ENCODE measurements at places on chromosomes 5 and 9.

GRCh38 chr5:169567079-169567478, 16.5 kb upstream of the SPDL1 start:
- DNase-seq = no peak

DNA sequence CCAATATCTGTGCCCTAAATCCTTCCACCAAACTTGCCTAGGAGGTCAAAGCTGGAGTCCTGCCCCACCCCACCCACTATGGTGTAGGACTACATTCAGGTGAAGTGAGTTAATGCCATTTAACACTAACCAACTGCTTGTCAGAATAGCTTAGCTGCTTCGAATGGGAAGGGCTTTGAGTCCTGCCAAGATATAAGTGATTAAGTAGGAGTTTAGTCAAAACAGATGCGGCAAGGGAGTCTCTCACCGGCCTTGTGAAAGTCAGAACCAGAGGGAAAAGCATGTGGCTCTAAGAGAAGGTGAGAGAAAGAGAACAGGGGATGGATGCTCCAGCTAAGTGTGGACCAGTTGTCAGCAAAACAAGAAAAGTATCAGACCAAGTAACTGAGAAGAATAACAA, 132.6 kb downstream of the SPOCK1 start:
- DNase-seq = no peak

DNA sequence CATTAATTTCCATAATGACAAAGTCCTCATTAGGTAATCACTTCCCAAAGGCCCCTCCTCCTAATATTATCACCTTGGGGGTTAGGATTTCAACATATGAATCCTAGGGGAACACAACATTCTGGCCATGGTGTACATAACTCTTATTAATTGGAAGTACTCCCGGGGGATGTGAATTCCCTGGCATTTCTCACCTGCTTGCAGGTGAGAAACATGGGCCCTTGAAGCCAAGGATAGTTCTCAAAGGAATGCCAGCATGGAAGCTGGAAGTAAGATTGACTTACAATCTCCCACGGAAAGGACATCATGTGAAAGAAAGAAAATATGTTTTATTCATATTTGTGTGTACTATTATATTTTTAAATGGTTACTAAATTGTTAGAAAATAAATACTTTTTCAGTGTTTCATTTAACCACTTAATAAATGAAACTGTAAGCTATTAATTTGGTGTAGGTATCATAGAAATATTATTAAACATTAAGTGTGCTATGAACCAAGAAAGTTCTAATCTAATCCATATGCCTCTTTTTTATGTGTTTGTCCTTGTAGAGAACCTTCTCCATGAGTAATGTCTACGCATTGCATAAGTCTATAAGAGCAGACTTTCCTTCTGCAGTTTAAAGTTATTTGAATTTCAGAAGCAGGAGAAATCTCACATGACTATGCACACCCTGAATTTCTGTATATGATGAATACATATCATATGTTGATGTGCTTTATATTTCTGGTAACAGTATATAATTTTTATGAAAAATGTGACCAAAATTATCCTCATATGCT, 59.4 kb downstream of the ANXA1 start:
- DNase-seq = no peak

GRCh38 chr5:74465724-74466123, 174.8 kb downstream of the ENC1 start:
- no peak for DNase-seq

DNA sequence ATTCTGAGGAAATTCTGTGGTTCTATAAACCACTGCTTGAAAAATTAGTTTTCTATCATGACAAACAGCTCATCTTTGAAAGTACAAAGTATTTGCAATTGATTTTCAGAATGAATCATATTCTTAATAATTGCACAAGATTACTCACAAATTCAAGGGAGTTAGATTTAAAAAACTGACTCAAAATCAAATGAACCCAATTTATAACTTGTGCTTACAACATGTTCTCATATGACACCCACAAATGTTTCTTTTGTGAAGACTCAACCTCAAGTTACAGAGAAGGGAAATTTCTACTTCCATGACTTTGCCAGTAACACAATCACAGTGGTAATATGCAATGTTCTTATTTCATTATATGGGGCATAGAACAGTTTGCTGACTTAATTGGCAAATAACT, 272.0 kb upstream of the ACTBL2 start:
- DNase-seq = no peak

- no peak for DNase-seq
These were observed 54.4 kb downstream of the GNAQ start for GRCh38 chr9:77977210-77977611.

DNA sequence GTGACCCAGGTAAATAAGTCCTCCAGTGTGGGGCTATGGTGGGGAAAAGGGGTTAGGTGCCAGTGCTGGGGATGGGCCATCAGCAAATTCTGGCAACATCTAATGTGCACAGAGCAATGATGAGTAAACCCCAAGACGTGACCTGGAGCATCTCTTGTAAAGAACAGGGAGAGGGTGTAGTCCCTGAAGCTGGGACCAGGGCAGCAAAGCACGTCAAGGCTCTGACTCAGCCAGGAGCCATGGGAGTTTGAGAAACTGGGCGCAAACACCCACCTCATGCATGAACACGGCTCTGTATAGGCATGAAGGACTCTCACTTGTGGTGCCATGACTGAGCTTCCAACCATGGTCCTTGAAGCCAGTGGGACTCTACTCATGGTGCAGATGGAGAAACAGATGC, 51.8 kb downstream of the DUSP1 start:
- no peak for DNase-seq

DNA sequence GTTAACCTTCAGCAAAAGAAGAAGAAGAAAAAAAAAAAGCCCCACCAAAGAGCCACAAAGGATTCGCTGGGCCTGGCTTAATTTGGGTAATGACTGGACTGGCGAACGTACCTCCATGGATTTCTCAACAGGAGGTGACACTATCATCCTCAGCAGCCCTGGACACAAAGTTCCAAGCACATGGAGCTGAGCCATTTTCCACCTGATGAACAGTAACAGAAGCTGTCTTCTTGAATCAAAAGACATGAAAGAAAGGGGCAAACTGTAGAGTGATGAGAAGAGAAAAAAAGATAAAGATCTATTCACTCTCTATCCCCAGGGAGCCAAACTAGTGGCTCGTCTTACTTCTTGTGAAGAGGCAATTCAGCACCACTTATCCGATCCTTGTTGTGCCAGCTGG, 150.2 kb upstream of the TRPM3 start:
- DNase-seq = no peak

- no peak for DNase-seq
These were observed 35.7 kb downstream of the TGFBI start for GRCh38 chr5:136064510-136064909.

DNA sequence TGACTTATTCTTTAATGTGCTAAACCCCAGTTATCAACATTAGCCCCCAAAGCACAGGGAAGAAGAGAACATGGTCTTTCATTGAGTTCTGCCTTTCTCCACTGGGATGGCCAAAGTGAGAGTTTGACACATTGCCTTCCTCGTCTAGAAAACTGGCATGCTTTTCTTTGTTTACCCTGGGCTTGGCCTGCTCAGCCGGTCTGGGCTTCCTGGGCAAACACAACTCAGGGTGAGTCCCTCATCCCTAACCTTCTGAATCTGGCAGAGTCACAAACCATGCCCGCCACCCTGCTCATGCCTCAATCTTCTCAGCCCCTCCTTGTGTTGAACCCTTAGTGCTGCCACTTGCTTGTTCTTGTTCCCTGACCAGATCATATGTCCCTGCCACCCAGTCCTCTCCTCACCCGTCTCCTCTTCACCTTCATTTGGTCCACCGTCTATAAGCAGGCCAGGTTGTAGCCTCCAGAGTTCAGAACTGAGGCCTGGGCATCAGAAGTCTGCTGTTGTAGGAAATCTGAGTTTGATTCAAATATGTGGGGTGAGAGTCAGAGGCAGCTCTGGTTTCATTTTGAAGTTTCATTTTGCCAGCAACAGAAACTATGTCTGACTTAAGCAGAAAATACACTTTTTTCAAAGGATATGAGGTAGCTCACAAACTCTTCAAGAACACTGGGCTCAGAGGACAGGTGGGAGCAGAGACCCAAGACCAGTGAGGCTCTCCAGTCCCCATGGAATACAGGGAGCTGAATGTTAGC, 217.6 kb downstream of the NDUFS4 start:
- no peak for DNase-seq

DNA sequence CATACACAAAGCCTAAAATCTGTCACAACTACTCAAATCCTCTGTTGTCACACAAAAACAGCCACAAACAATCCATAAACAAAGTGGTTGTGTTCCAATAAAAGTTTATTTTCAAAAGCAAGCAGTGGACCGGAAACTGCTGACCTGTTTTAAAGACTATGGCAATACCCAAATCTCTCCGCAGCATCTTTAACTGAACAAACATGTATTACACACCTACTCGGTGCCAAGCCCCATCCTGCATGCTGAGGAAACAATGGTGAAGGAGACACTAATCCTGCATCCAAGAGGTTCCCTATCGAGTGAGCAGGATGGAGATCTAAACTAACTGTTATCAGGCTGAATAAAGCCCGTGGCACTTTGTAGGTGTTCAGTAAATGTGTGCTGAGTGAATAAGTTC, 11.2 kb downstream of the CDK5RAP2 start:
- no peak for DNase-seq

DNA sequence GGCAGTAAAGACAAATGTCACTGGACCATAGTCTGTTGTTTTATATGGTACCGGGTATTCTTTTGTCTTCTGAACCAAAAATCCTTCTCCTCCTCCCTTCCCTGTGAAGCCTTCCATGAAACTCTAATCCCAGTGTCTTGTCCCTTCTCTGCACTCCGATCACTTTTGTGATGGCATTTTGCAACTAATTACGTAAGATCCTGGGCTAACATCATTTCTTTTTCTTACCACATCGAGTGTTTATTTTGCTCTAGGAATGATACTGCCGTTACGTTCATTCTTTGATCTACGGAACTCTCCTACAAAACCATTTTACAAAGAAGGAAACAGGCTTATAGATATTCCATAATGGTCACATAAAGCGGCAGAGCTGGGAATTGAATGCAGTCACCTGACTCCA, 33.7 kb downstream of the SNX18 start:
- no peak for DNase-seq

DNA sequence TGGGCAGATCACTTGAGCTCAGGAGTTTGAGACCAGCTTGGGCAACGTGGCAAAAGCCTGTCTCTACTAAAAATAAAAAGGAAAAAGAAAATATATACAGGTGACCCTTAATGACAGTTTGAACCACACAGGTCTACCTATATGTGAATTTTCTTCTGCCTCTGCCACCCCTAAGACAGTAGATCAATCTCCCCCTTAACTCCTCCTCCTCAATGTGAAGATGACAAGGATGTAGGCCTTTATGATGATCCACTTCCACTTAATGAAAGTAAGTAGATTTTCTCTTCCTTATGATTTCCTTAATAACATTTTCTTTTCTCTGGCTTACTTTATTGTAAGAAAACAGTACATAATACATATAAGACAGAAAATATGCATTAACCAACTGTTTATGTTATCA, 3.4 kb downstream of the AKNA start:
- DNase-seq = no peak

GRCh38 chr9:114339130-114339908, 9.7 kb downstream of the ORM2 start:
- peak; percentile 62 for DNase-seq

DNA sequence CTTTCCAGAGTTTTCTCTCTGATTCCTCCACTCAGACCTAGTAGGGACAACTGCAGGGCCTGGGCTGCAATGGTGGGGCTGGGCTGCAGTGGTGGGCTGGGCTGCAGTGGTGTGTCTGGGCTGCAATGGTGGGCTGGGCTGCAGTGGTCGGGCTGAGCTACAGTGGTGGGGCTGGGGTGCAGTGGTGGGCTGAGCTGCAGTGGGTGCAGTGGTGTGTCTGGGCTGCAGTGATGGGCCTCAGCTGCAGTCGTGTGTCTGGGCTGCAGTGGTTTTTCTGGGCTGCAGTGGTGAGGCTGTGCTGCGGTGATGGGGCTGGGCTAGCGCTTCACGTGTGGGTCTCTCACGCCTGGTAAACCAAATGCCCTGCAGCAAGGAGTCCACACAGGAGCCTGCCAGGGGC, 27.4 kb downstream of the ABO start:
- no peak for DNase-seq

GRCh38 chr5:34536699-34537098, 119.4 kb upstream of the RAI14 start:
- DNase-seq = no peak

DNA sequence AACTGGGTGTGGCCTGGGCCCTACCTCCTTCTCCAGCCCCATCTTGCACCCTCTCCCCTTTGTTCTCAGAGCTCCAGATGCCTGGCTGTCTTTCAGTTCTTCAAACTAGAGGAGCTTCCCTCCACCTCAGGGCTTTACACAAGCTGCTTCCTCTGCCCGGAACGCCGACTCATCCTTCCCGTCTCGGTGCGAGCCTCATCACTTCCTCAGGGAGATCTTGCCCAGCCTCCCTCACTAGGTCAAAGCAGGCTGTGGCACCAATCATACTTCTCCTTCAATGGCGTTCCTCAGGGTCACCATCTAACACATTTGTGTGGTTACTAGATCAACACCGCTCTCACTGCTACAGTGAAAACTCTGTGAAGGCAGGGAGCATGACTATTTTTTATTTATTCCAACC, 56.2 kb upstream of the ZSWIM6 start:
- no peak for DNase-seq

GRCh38 chr9:83199240-83199639, 136.3 kb upstream of the RASEF start:
- no peak for DNase-seq

DNA sequence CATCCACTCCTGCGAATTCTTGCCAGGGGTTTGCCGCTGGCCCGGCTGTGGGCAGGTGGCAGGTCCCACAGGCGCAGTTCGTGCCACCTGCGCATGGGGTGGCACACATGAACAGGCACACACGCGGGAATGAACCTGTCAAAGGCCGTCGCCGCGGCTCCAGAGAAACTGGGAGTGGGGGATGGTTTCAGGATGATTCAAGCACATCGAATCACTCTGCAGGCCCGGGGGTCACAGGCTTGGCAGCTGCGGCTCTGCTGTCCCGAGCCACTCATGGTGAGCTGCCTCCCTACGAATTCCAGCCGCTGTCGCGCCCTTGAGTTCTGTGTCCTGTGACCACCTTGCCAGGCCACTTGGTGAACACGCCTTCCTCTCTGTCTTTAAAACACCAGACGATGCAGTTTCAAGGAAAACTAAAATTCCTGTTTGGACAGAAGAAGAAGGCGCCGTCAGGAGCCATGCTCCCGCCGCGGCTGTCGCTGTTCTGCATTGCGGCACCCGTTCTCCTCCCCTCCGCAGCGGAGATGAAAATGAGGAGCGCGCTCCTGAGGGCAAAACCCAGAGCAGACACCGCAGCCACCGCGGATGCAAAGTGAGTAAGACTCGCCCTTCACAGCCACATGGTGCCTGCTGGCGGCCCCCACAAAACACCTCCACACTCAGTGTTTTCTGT, 15.4 kb upstream of the EXOC3 start:
- DNase-seq = no peak

DNA sequence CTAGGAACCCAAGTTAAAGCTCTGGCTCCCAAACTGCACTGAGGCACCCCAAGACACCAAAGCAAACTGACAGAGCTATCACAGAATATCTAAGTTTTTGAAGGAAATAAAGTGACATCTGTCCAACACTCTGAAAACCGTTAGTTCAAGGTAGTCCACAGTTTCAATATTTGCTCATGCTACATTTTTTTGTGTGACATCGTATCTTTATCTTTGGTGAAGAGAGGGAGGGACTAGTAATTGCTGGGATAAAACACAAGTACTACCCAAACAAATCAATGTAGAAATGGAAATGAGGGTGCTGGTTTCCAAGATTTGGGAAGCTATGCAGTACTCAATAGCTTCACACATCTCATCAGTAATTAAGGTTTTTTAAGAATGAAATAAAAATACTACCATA, 20.6 kb downstream of the LIFR start:
- DNase-seq = no peak

- no peak for DNase-seq
These were observed 100.1 kb upstream of the DHFR start for GRCh38 chr5:80754900-80755299.

- no peak for DNase-seq
These were observed 4.4 kb upstream of the FOXE1 start for GRCh38 chr9:97848480-97849237.

All from GM18507 (cell line).